ENCODE measurements at places on chromosomes 5 and 9.

DNA sequence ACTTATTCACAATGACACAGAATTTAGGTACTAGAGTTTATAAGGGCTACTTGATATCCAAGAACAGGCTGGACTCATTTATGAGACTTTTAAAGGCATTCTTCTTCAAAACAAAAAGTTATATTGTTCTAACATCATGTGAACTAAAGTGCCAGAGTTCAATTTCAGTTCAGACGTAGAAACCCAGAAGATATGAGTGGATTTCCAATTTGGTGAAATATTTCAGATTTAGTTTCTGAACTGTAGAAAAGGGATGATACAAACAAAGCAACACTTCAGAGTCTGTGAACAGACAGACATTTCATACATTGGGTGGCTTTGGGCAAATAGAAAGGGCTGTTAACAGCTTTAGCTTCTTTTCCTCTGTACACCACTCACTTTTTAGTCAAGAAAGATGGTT is 384.0 kb downstream of the NR2F1-AS1 start:
- no peak for DNase-seq

DNA sequence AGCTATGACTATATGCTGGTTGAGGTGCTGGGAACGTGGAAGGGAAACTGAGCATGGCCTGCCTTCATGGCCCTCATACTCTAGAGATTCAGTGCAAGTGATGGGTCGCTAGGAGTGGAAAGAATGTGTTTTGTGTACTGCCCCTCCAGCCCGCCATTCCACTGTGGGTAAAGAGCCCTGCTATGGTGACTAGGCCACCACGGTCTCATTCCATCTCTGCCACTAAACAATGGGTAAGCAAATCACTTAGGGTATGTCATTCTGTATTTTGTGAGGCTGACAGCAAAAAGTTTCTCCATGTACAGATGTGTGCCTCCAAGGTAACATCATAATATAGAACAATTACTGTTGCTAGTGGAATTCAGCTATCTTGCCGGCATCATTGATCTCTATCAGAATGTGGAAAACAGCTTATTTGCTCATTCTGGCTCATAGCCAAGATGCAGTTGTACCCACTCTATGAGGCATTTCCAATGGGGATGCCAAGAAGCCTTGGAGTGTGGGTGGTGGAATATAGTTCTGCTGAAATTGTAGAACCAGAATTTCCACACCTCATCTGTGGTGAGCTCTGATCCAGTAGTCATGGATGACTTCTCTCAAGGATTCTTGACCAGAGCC is 12.5 kb downstream of the SMARCA2 start:
- no peak for DNase-seq

- no peak for DNase-seq
These were observed 695.0 kb downstream of the DTWD2 start for GRCh38 chr5:118293378-118293777.

GRCh38 chr9:79764374-79764773 is 192.6 kb downstream of the TLE4 start:
- DNase-seq: no peak

Data from CD4-positive, alpha-beta T cell treated with Interleukin-1 beta for 1 hour (primary cell).